ENCODE measurements at places on chromosomes 7 and 10. TPM values are rescaled to one million over a fixed set of nuclear protein-coding genes. Genes with fewer than 3 reads are reported as not detected.

ICA1 gene
- 26.3 TPM for total RNA-seq

CPEB3 gene
- total RNA-seq, result 2.8 TPM

PRR15 gene
- 8.0 TPM for total RNA-seq

SKIDA1 gene
- 0.56 TPM for total RNA-seq

GIMAP6 gene
- not detected for total RNA-seq

TEX36 gene
- total RNA-seq, result not detected

PLXDC2 gene
- total RNA-seq, result 10.6 TPM

PIK3AP1 gene
- not detected for total RNA-seq

CYP2C19 gene
- total RNA-seq, result not detected

NAT16 gene
- total RNA-seq, result not detected

KCND2 gene
- total RNA-seq, result not detected

ITIH5 gene
- not detected for total RNA-seq

PNLIP gene
- total RNA-seq, result not detected

LIPF gene
- not detected for total RNA-seq

CDHR1 gene
- total RNA-seq, result not detected

MXI1 gene
- 16.9 TPM for total RNA-seq

SFRP4 gene
- not detected for total RNA-seq

SPDYE18 gene
- total RNA-seq, result not detected

HOXA1 gene
- 5.6 TPM for total RNA-seq

HECW1 gene
- 0.27 TPM for total RNA-seq

UNC5B gene
- 80.5 TPM for total RNA-seq
